ENCODE measurements at places on chromosomes 7 and 10. TPM values are rescaled to one million over a fixed set of nuclear protein-coding genes. Genes with fewer than 3 reads are reported as not detected.

Gene MRLN
- total RNA-seq = not detected

DNA sequence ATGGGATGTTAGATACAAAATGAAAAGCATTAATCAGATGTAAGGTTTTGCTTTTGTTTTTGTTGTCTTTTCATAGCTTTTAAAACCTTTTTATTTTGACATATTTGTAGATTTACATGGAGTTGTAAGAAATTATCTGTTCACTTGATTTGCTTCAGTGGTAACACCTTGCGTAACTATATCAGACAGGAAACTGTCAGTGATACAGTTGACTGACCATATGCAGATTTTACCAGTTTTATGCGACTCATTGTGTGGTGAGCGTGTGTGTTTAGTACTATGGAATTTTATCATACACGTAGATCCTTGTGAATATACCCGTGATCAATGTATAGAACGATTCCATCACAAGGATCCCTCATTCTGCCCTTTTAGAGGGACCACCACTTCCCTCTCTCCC is 701.4 kb downstream of the SUGCT start:
- DNase-seq = peak; percentile 21

Gene NHLRC2
- total RNA-seq = 15.3 TPM

Gene MACROH2A2
- 17.4 TPM for total RNA-seq

Gene SEC31B
- 1.1 TPM for total RNA-seq

DNA sequence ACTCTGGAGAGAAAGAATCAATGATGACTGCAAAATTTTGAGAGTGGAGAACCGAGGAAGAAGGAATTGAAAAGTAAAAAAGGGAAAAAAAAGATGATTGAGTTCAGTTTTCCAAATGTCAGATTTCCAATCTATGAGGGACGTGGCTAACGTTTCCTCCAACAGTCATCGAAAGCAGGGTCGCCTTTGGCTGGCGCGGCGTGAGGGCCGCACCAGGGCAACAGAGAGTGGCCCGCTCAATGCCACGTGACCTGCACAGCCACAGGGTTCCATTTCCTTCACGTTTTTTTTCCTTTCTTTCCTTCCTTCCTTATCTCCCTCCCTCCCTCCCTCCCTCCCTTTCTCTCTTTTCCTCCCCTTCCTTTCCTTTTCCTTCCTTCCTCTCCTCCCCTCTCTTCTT is 101.9 kb downstream of the WDR37 start:
- DNase-seq = no peak

DNA sequence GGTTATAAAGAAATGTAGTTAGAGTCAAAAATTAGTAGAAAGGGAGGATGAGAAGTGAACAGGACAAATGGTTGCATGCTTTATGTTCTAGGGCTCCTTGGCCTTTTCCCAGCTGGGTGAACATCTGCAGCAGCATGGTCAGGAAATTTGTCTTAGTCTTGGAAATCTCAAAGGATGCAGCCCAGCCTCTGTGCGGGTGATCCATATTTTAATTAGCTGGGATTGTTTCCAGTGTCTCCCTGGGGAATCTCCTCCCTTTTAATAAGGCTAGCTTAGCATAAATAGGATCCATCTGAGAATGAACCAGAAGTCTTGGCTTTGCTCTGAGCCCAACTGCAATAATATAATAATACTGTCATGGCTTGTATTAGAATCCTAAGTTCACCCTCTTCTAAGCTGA is 198.3 kb downstream of the PRKG1 start:
- no peak for DNase-seq

Gene MYL10
- not detected for total RNA-seq

DNA sequence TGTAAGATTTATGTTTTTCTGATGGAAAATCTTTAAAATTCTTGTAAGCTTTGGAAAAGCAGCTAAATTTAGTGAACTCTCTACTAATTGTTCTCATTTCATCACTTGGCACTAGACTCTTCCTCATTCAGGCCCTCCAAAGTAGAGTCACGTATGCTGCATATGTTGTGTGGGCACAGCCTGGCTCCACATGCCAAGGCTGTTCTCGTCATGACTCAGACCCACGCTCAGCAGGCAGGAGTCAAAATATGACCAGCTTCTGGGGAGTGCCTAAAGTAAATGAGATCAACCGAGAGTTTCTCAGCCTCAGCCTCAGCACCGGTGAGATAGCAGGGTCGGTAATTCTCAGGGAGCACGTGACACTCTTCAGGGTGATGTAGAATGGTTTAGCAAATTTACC is 1672.9 kb downstream of the REEP3 start:
- DNase-seq = no peak

GRCh38 chr7:100621554-100621953 is 9.2 kb downstream of the MOSPD3 start:
- no peak for DNase-seq

- DNase-seq = peak; percentile 30
These were observed 36.3 kb downstream of the SUFU start for GRCh38 chr10:102540023-102540422.

Gene EVX1
- total RNA-seq = not detected

GRCh38 chr7:156368053-156368843 is 272.3 kb upstream of the RNF32 start:
- no peak for DNase-seq

DNA sequence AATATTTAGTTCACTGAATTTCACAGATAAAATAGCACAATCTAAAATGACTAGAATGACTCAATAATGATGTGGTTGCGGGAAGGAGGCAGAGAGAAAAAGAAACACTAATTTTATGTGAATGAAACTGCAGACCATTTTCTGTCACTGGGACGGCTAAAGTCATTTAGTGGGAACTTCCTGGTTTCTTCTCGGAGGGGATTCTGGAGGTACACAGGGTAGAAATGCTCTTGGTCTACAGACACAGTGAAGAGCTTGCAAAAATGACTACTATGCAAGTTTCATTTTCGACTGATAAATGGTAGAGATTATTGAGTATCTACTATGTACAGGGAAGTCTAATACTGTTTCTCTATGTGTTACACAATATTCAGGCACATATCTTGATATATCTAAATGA is 63.5 kb upstream of the LRRN3 start:
- DNase-seq = no peak

- DNase-seq = no peak
These were observed 18.4 kb downstream of the C7orf57 start for GRCh38 chr7:48053736-48054135.

DNA sequence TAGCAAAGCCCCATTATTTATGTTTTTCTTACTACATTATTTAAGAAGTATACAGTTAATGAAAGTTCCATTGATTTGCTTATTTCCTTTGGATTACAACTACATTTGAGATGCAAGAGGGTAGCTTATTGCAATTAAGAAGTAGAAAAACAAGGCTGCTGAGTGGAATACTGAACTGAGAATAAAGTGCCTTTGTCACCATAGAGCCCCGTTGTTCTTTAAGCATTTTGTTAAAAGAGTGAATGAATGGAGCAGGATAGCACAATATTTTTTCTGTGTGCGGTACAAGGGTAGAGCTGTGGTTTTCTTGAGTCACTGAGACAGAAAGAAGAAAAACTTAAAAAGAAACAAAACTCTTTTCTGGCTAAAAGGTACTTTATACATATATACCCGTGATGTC is 45.6 kb downstream of the ZNF277 start:
- DNase-seq = no peak

DNA sequence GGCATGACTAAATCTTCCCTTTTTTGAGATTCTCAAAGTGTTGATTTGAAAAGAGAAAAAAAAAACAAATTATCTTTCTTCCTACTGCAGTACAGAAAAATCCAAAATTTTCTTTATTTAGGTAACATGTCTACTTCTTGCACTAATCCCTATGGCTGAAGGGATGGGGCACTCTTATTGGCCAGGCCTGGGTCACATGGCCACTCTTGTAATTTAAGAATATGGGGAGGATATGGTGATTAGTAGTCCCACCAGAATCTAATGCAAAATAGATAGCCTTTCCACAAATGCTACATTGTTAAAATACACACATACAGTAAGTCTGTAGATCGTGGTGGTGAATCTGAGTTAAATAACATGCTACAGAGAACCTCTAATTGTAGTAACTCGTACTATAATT is 7.0 kb upstream of the PALS2 start:
- no peak for DNase-seq

DNA sequence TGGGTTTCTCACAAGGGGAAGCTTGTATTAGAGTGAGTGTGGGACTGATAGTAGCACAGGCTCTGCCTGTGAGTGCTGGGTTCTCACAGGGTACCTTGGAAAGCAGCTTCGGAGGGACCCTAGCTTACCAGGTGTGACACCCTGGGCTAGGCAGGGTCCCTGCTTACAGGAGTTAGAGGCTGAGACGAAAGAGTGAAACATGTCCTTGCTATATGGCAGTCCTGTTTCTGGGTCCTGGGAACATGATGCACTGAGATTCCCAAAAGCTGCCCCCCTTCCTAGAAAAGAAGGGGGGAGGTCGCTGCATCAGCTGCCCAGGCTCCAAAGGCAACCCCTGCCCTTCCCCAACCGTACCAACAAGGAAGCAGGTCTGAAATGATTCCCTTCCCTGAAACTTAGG is 6.3 kb upstream of the ARHGAP22 start:
- no peak for DNase-seq

Measured in IMR-90 (cell line).